Activated T-cell treated with anti-CD3 and anti-CD28 coated beads, Interleukin-2, amount 50 U/mL, for 72 hours (primary cell): ENCODE measurements at places on chromosomes 13 and 19.

DNA sequence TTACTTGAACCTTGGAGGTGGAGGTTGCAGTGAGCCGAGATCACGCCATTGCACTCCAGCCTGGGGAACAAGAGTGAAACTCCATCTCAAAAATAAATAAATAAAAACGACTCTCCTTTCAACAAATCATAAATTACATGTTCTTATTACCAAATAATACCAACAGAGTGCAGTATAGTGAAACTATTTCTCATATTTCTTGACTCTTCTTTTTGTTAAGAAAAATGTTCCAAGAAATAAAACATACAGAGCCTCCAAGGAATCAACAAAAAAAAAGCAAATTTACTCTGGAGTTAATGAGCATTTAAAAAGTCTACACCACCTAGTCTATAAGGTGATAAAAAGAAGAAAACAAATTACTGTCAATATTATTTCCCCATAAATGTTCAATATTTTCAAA lies 188.8 kb downstream of the KLF12 start:
- DNase-seq: no peak

DNA sequence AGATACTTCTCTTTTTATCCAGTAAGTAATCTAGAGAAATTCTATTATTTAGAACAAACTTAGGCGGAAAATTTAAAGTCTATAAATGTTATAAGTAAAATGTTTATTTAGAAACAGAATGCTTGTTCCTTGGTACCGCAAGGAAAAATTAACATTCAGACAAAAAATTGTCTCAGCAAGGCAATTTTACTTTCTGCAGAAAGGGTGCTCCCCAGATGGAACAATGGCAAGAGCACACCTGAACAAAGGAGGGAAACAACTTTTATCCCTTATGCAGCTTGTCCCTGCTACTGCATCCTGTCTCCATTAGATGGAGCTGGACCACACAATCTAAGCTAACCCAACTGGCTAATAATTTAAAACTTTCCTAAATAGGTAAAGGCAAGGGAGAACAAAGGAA lies 6.5 kb upstream of the ZNF708 start:
- DNase-seq: no peak

DNA sequence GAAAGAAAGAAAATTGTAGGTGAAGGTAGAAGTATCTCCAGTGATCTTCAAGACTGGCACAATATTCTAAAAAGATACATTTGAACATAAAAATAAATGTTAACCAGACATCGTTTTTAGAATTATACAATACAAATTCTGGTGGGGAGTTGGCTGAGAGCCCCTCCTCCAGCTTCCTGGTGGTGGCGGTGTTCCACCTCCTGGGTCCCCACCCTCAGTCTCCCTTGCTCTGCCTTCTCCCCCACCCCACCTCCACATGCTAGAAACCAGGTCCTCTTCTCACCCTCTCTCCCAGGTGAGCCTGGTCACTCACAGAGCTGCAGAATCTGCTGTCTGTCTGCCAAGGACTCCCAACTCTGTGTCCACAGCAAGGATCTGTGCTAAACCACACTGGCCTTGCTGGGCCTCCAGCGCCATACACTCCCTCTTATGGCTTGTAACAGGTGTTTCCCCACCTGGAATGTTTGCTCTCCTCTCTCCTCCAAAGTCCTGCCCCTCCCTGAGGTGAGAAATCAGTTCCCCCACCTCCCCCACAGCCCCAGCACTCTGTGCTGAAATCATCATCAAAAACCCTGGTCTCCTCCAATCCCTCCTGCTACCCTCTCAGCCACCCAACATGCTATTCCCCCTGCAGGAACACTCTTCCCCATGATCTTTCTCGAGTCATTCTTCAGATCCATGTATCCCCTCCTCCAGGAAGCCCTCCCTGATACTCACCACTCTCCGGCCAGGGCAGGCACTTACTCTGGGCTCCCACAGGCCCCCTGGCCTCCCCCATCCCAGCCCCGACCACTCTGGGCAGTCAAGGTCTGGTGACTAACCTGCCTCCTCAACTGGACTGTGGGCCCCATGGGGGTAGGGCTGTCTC lies 20.5 kb upstream of the CYP2S1 start:
- DNase-seq: no peak

- DNase-seq: no peak
Observed at GRCh38 chr19:42498169-42498757, 30.0 kb downstream of the CEACAM1 start.

- peak; percentile 97 for DNase-seq
Observed at GRCh38 chr19:58451358-58452101, at the start of gene ZNF324B. Gene ZNF324B (plus strand): TSS chr19:58451622. CDS start chr19:58453702, 2,080 bp downstream.

DNA sequence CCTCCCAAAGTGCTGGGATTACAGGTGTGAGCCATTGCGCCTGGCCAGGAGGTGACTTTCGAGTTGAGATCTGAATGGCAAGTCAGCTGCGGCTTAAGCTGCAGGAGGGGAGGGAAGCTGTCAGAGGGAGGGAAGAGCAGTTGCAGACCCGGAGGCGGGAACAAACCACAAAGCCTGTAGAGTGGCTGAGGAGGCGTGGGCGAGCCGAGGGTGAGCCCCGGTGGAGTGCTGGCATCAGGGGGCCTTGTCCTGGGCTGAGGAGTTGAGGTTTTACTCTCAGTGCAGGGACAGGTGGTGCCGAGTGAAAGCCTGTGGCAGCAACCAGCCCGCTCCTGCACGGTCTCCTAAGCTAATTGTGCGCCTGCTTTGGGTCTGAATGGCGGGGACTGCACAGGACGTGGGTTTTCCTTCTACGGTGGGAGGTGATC lies 24.2 kb downstream of the PPP1R37 start:
- peak; percentile 62 for DNase-seq

DNA sequence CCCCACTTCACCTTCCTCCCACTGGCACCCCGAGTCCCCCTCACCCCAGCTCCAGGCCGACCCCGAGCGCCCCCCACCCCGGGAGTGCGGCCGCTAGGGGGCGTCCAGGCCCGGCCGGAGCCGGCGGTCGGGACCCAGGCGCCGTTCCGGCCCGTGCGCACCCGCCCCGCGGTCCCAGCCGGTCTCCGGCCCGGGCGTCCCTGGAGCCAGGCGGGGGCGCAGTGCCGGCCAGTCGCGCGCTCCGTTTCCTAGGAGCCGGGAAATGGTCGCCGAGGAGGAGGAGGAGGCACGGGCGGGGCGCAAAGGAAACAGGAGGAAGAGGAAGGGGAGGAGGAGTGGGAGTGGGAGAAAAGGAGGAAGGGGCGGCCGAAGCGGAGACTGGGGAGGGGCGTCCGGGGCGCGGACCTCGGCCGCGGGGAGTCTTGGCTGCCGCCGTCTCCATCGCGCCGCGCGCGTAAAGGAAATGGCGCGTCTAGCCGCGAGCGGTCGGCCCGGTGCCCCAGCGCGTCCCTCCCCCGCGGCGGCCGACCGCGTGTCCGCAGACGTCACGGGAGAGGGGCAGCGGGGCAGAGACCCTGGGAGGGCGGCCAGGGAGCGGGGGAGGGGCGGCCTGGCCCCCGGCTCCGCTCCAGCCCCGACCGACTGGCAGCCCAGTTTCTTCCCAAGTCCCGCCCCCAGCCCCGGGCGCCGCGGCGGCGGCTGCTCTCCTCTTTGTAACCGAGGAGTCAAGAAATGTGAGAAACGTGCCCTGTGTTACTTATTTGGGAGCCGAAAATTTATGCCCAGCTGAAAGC lies 1.1 kb upstream of the KCTD15 start:
- peak; percentile 82 for DNase-seq

GRCh38 chr19:55549500-55550320 lies 4.4 kb upstream of the SBK3 start:
- DNase-seq: no peak

DNA sequence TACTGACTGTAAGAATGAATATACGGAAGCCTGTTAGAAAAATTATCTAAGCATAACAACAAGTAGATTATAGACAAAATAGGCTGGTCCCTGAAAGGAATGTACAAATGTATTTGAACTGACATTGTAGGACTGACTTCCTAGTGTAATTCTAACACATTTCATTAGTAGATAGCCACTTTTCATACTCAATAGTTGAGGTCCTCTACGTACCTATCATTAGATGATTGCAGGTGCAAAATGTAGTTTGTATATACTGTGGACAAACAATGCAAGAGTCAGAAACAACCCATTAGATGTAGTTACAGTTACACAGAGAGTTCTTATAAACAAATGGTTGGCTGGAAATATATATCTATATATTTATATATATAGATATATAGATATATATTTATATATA lies 402.3 kb upstream of the SLITRK6 start:
- no peak for DNase-seq

DNA sequence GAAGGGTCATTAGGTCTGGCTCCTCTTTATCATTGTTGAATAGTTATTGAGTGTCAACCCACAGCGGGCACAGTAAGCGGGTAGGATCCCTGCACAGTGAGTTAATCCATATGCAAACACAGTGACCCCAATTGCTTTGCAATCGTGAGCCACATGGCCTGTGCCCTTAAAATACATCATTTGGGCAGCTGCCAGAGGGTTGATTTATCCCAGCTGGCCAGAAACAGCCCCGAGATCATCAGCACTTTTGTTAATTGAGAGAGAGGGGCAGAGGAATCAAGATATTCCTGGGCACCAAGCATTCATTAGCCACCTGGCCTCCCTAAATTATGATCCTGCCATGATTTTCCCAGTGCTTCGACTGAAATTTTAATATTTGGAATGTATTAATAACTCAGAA lies 9.8 kb upstream of the CNMD start:
- no peak for DNase-seq

DNA sequence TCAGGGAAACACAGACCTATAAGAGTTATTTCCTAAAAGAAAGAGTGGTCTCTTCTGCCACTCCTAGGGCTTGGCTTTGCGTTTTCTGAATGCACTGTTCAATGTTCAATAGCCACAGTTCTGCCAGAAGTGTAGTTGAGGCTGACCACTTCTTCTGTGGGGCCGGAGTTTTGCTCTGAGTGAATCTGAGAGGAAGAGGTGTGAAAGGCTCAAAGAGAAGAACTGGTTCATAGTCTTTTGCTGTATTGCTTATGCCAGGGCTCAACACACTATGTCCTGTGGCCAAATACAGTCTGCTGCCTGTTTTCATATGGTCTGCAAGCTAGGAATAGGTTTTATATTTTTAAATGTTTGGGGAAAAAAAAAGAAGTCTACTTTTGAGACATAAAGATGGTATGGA lies 128.2 kb downstream of the STOML3 start:
- DNase-seq: no peak

GRCh38 chr19:47228168-47228936 lies 2.6 kb downstream of the BBC3 start:
- peak; percentile 77 for DNase-seq

GRCh38 chr19:3701200-3701599 lies 932 bp upstream of the PIP5K1C start:
- no peak for DNase-seq

GRCh38 chr13:90640976-90641375 lies 706.5 kb upstream of the MIR17HG start:
- no peak for DNase-seq

DNA sequence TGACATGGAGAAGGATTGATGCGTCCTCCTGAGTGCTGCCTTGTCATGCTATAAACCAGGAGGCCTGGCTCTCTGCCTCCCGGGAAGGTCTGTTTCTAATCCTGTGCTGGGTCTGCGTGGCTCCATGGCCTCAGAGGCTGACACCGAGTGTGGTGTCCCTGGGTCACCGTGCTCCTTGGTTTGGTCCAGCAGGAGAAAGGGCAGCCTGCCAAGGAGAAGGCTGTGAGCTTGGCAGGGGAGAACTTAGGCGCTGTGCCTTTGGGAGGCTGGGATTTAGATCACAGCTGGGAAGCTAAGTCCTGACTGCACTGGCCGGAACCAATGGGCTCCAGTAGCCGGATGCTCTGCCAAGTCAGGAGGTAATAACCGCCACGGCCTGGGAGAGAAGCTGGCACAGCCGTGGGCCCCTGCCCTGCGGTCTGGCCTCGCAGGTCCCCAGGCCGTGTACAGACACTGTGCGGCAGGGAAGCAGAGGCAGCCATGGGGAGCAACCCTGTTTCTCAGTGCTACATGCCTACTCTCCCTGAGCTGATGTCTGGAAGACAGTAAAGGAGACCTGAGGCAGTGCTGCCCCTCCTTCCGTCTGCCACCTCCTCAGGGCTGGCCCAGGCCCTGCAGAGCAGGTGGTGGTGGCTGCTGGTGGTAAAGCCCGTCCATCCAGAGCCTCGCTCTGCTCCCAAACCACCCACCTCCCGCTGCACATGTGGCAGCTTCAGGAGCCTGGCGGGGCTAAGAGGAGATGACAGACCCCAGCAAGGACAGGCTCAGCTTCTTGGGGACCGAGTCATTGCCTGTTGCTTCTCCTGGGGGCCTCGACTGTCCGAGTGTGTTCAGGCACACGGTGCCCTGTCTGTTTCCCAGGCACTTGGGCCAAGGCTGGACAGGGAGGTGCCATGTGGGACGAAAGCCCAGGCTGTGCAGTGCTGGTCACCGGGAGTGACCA lies 44.9 kb downstream of the C13orf46 start:
- DNase-seq: no peak

DNA sequence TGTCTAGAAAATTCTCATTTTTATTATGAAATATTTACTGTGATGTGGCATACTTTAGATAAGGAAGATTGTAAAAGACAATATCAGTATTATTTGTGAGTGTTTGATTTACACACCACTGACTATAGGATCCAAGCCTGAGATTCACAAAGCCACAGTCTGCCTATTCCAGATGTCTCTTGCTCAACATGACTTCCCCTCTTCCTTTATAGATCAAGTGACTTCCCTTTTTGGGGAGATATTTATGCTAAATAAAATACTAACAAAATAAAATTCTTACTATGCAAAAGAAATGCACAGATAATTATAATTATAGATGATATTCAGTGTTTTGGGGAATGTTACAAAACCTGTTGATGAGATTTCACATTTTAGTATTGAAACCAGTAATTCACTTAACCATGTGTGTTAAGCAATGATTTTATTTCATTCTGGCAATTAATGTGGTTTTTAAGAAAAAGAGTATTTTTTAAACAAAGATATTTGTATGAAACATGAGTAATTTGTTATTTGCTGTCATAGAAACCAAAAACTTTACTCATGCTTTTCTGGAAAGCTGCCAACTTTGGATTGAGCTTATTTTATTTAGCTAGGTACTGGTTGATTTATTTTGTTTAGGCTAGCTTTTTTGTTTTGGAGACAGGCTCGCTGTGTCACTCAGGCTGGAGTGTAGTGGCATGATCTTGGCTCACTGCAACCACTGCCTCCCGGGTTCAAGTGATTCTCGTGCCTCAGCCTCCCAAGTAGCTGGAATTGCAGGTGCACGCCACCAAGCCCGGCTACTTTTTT lies 13.7 kb upstream of the GPR183 start:
- DNase-seq: no peak

DNA sequence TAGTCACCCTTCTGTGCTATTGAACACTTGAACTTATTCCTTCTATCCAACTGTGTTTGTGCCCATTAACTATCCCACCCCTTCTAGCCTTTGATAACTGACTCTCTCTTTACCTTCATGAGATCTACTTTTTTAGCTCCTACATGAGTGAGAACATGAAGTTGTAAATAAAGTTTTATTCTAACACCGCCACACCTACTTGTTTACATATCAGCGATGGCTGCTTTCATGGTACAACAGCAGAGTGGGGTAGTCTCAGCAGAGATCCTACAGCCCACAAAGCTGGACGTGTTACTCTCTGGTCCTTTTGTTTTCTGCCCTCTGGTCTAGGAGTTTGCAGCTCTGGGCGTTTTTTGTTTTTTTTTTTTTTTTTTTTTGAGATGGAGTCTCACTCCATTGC lies 23.7 kb downstream of the VSTM1 start:
- no peak for DNase-seq

GRCh38 chr19:13574933-13575332 lies 68.7 kb upstream of the CACNA1A start:
- no peak for DNase-seq
